ENCODE measurements at places on chromosomes 3 and 15.

- no peak for DNase-seq
Measured at GRCh38 chr15:58840048-58840447, 68.9 kb downstream of the MINDY2 start.

- no peak for DNase-seq
Measured at GRCh38 chr3:76723366-76723765, 316.5 kb upstream of the ROBO2 start.

- DNase-seq, result no peak
Measured at GRCh38 chr3:73664389-73664788, 39.6 kb upstream of the PDZRN3 start.

DNA sequence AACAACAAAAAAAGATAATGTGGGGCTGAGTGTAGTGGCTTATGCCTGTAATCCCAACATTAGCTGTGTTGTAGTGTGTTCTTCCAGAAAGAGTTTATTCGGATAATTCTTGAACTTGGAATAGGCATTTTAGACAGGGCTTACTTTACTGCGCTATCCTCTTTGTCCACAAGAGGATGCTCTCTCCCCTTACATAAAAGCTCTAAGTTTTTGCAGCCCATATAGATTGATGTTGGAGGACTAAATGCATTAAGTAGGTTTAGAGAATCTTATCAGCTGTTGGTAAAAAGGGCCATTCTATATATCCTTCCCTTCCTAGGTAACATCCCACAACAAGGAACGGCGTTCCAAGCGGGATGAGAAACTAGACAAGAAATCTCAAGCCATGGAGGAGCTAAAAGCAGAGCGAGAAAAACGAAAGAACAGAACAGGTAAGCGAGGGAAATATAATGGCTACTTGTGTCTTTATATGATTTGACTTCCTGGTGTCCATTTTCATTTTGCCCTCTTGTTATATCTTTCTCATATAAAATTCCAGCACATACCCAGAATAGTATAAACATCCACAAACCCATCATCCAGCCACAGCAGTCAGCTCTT lies 27.8 kb upstream of the ITPKA start:
- peak; percentile 65 for DNase-seq

GRCh38 chr3:175211466-175211865 lies 352.3 kb downstream of the NAALADL2 start:
- no peak for DNase-seq

DNA sequence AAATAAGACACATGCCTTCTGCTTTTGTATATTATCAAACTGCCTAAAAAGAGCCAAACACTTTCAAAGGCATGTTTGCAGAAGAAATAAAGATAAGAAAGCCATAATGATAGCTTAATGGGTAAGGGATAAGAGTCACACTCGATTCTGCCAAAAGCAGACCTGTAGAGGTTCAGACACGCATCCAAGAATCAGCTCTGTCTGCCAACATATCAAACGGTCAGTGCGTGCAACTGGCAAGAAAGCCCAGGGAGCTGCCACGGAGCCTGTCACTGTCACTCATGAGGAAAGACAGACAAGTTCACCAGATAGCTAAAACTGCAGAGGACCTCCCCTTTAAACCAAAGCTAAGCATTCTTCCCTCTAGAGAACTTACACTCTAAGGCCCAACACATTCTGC lies 23.2 kb downstream of the DCP1A start:
- peak; percentile 32 for DNase-seq

DNA sequence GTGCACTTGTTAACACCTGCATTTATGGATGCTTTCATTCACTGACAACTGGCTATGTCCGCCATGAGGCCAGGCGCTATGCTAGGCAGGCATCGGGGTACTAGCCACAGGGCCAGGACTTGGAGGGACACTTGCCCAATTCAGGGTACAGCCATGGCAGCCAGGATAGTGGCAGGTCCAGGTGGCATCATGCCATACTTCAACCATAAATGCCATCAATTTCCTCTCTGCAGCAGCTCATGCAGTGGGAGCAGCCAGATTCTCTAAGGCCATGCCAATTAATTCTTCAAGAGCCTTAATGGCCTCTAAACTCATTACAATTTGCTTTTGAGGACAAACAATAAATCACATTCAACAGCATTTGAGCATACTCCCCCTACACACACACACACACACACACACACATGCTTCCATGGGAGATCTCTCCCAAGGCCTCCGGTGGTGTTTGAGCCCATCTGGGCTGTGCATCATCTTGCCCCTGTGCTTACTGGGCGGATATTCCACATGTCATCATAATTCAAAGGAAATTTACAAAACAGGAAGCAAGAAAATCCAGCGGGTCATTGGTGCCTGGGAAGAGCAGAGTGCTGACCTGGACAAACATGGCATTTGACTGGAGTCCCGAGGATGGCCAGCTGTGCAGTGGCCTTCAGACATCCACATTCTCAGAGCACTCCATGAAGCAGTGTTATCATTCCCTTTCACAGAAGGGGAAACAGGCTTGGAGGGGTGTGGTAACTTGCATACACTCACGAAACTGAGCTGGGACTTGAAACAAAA lies 109.1 kb downstream of the IQSEC1 start:
- DNase-seq, result no peak

DNA sequence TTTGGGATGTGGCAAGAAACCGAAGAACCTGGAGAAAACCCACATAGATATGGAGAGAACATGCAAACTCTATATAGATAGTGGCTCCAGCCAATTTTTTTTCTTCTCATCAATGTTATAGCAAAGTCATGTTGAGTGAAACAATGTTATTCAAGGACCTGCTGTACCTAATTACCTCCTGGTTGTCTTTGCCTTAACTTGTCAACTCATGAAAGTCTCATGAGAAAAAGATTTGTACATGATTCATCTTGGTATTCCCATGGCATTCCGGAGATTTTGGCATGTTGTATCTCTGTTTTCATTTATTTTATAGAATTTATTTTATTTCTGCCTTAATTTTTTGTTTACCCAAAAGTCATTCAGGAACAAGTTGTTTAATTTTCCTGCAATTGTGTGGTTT lies 303.8 kb upstream of the CDIN1 start:
- no peak for DNase-seq

GRCh38 chr3:4703054-4703480 lies 209.9 kb downstream of the ITPR1 start:
- no peak for DNase-seq

DNA sequence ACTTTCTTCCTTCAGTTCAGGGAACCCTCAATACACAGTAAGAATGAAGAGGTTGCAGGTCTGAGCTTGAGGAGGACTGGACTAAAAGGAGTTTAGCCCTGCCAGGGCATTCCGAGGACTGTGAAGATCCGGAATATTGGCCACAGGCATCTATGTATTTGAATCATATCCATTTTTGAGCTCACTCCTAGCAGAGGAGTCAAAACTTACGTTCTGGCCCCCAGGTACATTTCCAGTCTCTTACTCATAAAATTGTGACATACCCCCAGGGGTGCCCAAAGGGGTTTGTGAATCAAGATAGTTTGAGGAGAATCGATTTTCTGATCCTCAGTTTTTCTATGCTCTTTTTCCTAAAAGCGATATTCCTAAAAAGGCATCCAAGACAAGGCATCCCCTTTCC lies 27.6 kb upstream of the SRP14 start:
- no peak for DNase-seq

GRCh38 chr3:54357301-54357700 lies 234.9 kb downstream of the CACNA2D3 start:
- DNase-seq, result no peak

DNA sequence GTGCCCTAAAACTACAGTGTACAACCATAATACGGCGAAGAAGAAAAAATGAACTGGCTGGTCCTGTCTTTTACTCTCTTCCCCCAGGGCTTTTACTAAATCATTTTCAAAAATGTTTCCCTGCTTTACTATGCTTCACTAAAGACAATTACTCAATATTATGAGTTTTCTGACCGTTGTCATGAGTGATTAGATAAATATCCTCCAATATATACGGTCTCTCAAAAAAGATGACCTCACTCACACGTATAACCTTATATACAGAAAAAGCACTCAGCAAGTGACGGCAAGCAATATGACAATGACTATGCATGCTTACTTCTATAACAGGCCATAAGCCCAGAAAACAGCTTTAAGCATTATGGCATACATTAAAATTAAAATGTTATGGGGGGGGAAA lies 60.5 kb downstream of the TBL1XR1 start:
- DNase-seq, result no peak

DNA sequence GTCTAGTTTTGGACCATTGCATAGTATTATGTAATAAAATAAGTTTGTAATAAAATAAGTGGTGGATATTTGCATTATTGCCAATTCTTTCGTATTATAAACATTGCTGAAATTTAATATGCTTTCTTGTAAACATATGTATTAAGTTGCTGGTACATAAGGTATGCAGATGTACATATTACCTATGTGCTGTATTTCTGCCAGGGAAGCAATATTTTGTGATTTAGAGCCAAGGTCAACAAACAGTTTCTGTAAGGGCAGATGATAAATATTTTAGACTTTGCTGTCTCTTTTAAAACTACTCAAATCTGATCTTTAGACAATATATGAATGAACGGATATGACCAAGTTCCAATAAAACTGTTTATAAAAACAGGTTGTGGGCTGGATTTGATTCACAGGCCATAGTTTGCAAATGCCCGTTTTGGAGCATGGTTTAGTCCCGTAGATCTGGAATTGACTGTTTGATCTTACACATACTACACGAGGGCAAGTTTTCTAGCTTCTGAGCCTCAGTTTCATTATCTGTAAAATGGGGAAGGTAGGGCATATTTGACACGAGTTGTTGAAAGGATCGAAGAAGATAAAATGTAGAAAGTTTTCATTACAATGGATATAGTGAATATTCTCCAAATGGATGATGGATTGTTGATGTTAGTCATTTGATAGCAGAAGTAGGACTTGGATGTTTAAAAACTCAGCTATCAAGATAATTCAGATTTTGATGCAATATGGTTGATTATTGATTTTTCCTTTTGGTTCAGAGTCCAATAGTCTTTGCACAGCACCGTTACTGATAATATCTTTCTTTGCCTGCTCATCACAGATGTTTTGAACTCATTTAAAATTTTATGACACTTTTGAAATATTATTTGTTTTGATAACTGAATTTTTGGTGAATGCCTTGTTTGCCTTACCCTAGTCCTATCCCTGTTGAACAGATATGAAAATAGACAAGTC lies 394.6 kb downstream of the FEZF2 start:
- DNase-seq, result no peak

DNA sequence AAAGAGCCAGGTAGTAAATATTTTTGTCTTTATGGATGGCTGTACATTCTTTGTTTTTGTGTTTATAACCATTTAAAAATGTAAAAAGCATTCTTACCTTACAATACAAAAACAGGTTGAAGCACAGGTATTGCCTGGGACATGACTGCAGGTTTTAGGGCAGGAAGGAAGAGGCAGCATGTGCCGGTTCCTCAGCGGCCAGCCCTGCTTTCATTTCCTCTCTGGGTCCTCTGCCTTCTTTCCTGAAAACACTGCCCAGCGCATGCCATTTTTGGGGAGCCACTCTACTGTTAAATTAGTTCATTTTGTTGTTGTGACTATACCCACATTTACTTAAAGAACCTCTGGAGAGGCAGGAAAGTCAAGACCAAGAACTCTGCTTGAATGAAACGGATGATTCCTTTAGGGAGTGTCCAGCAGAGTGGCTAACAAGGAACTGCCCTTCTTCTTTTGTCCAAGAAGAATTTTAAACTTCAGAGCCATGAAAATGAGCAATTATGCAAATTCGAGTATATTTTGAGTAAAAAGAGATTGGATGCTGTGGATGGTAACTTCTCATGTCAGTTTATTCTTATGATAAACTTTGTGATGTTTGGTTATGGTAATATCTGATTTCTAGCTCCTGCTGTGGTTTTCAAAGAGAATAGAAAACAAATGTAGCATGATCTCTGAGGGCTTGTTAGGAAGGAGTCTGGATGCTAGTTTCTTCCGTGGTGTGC lies 52.7 kb downstream of the SACM1L start:
- DNase-seq, result no peak

DNA sequence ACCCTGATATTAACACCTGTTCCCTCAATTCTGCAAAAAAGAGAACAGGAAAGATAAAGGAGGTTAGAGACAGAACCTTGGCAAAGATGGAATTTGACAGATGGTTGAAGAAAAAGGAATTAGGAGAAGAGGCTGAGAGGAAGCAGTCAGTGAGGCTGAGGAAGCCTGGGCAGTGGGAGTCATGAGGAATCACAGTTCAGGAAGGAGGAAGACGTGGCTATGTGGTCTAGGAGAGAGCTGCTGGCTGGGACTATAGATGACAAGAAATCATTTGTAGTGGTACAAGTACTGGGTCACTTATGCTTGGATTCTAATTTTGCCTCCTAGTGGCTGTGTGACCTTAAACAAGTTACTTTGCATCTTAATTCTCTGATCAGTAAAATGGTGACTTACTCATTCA lies 49.0 kb downstream of the LARS2 start:
- no peak for DNase-seq

- DNase-seq, result no peak
Measured at GRCh38 chr3:187227658-187228258, 30.5 kb downstream of the RTP1 start.

DNA sequence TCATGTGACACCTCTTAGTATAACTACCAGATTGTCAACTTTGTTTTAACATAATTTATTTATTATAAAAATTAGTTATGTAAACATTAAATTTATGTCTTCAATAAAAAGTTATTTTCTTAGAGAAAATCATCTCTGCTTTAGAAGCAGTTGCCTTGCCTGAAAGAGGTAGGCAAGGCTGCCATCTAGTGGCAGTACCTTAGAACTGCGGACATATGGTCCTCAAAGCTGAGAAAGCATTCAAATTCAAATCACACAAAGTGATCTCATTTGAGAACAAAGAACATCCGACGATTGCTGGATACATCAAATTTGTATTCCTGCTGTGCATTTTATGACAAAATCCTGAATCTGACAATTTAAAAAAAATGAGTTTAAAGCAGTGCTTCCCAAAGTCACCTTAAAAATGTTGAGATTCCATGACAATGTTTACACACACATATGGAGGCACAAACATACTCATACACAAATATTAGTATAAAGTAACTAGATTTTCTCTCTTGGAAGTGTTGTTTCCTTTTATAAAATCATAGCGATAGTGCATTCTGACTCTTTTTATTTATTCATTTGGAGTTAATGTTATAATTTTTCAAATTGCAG lies 617.4 kb downstream of the CADM2 start:
- DNase-seq, result peak; percentile 74

- peak; percentile 60 for DNase-seq
Measured at GRCh38 chr15:97759363-97759762, 201.1 kb upstream of the ARRDC4 start.

- DNase-seq, result no peak
Measured at GRCh38 chr3:97960993-97961766, 11.1 kb downstream of the RIOX2 start.

Measured in OCI-M1 (cell line).